ENCODE measurements at places on chromosomes 2 and 18.

GRCh38 chr2:99382143-99382542 is 45.0 kb downstream of the EIF5B start:
- DNase-seq, result no peak

GRCh38 chr2:241390301-241391206 is 34.5 kb downstream of the FARP2 start:
- DNase-seq, result no peak

DNA sequence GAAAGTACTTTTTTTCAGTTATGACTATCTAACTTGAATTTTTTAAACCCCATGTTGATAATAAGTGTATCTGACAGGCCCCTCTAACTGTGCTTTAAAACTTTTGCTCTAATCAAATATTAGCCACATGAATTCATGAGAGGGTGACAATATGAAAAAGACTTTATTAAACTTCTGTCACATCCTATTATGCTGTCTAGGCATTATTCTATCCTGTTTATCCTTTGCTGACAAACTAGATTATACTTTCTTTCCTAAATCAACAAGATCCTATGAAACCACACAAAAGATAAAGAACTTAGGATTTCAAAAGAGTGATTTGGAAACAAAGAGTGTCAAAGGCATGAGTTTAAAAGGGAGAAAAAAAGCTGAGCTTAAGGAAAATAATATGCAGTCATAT is 57.8 kb downstream of the ST6GAL2 start:
- DNase-seq, result no peak

DNA sequence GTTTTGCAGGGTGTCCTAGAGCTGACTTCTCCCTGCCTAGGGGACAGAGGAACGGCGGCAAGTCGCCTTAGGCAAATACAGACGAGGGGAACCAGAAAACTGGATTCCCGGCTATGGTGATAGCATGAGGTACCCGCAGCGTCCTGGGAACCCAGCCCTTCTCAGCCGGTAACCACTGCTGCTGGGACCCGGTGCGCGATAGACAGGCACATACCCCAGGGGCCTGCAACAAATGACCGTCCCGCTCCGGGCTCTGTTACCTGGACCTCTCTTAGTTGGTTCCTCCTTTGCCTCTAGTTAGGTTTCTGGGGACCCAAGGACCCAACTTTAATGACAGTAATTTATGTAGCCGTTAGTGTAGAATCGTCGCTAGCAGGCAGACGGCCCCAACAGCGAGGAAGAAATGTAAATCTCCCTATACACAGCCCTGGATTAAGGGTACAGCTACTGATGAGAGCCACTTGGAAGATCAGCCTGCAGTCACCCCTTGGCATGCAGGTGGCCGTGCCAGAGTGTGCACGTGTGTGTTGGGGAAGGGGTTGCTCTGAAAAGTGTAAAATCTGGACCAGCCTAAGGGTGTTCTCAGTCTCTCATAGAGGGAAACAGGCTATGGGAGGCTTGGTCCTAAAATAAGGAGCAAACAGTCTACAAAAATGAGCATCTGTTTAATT is 819 bp upstream of the SERPINE2 start:
- no peak for DNase-seq

- no peak for DNase-seq
Observed at GRCh38 chr2:96095116-96095636, 21.2 kb downstream of the ADRA2B start.

DNA sequence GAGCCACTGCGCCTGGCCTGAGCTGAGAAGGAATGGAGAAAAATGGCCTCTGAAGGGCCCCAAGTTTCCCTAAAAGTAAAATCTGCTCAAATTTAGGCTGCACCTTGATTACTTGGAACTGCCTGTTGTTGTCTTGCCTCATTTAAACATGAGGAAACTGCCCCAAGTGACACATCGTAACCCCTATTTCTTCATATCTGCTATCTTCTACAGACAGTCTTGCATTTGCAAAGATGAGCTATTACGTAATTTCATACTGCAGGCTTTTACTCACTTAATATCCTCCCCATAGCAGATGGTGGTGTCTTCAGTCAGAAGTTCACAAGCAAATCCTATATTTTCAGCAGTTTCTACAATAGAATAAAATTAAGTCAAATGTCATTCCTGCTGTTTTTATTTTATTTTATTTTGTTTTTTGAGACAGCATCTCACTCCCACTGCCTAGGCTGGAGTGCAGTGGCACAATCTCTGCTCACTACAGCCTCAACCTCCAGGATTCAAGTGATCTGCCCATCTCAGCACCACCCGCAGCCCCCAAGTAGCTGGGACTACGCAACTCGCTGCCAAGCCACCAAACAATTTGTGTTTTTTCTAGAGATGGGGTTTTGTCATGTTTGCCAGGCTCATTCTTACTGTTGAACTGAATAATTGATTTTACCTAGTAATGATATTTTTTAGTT is 45.3 kb upstream of the NARS1 start:
- DNase-seq, result no peak

GRCh38 chr2:10452312-10452711 is 4.2 kb upstream of the ODC1 start:
- DNase-seq, result no peak

DNA sequence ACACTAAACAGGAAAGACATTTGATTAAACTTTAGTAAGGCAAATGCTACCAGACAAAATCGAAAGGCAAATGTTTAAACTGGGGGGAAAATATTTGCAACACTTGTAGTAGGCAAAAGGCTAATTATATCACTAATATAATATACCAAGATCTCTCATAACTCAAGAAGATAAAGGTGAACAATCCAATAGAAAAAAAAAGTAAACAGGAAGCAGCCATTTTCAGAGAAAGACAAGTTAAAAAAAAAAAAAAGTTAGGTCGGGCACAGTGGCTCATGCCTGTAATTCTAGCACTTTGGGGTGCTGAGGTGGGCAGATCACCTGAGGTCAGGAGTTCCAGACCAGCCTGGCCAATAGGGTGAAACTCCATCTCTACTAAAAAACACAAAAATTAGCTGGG is 4.4 kb upstream of the ACTG2 start:
- no peak for DNase-seq

Data from cerebellar nuclear complex (tissue), 1 donor.